ENCODE measurements at places on chromosomes 1 and 21.

- no peak for DNase-seq
Measured at GRCh38 chr1:201191653-201192260, 1.1 kb downstream of the IGFN1 start.

DNA sequence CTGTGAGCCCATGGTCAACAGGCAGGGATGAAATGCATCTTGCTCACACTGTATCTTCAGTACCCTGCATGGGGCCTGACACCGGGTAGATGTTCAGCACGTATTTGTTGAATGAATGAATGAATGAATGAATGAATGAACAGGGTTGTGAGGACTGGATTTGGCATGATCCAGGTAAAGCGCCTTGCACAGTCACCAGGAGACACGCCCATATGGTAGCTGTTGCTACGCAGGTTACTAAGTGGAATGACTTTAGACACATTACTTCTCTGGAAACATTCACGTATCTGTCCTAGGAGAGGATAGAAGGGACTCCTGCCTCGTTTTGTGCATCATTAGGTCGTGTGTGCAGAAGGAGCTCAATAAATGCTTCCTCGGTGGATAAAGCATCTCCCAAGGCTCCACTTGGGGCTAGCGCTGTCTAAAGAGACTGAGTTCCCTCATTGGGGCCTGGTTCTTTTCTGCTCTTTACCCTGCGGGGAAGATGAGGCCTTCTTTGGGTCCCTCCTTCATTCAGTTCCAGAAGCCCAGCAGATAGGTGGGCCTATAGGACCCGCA lies 54.2 kb downstream of the NDUFS5 start:
- no peak for DNase-seq

DNA sequence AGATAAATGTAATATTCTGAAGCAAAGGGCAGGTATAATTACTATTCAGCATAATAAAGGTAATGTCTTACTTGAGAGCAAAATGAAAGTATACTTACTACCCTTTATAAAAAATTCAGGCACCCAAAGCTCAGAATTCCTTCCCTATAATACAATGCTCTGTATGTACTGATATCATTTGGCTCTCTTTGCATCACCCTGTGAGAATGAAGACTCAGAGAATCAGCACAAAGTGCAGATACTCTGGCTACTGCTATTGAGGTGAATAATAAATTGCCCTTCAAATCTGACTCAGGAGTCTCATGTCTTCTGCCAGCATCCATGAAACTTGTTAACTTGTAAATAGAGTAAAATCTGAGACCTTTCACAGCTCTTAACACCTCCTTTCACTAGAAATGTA lies 108.5 kb upstream of the KCTD3 start:
- no peak for DNase-seq

DNA sequence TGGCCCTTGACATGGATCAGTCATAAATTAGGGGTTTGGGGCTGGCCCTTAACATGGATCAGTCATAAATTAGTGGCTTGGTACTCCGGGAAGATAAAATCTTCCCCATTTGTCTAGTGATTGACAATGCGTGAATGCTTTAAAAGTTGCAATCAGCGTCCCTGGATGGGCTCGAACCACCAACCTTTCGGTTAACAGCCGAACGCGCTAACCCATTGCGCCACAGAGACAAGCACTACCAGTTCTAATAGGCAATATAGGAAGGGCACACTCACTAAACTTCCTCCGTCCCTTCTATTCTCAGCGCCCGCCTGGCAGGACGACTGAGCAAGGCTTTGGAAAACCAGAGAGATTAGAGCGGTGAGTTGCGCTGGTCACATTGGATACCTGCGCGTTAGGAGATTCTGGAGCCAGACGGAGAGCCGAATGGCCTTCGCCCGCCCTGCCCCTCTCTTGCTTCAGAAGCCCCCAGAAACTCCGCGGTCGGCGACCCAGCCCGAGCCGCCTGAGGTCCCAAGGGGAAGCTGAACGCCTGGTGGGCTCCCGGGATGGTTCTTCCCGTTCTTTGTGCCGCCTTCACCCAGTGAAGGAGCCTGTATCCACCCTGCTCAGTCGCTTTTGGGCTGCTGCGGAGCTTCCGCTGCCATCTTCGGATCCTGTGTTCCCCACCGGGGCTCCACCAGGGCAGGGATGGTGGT lies 235.9 kb downstream of the FAM72C start:
- no peak for DNase-seq

- no peak for DNase-seq
Measured at GRCh38 chr1:36576551-36577110, 93.9 kb upstream of the CSF3R start.

- DNase-seq = no peak
Measured at GRCh38 chr21:45113543-45113942, 39.2 kb downstream of the ADARB1 start.

- DNase-seq = no peak
Measured at GRCh38 chr1:56817716-56818463, 1.3 kb downstream of the FYB2 start.

DNA sequence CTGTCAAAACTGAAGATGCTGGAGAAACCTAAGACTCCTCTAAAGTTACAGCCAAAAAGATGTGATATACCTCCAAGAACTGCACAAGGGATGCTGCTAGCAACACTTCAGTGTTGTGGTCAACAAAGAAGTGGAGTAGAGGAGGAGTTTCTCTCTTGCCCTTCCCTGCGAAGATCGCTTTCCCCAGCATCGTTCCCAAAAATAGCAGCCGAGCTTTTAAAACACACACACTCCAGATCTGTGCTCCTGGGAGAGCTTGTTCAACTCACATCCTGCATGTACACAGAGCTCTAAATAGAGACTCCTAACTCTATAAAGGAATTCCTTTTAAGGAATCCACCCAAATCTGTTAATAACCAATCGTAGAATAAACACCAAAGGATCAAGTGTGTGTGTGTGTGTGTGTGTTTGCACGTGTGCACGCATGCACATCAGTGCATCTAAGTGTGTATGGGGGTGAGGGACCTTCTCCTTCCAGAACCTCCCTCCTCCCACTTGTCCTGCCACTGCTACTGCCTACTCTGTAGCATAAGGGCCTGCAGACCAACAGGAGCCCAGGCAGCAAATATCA lies 58.5 kb downstream of the PSMG1 start:
- no peak for DNase-seq

- DNase-seq = no peak
Measured at GRCh38 chr1:106688446-106688845, 368.0 kb upstream of the PRMT6 start.

GRCh38 chr1:174815474-174815908 lies 184.3 kb upstream of the CACYBP start:
- DNase-seq = no peak

DNA sequence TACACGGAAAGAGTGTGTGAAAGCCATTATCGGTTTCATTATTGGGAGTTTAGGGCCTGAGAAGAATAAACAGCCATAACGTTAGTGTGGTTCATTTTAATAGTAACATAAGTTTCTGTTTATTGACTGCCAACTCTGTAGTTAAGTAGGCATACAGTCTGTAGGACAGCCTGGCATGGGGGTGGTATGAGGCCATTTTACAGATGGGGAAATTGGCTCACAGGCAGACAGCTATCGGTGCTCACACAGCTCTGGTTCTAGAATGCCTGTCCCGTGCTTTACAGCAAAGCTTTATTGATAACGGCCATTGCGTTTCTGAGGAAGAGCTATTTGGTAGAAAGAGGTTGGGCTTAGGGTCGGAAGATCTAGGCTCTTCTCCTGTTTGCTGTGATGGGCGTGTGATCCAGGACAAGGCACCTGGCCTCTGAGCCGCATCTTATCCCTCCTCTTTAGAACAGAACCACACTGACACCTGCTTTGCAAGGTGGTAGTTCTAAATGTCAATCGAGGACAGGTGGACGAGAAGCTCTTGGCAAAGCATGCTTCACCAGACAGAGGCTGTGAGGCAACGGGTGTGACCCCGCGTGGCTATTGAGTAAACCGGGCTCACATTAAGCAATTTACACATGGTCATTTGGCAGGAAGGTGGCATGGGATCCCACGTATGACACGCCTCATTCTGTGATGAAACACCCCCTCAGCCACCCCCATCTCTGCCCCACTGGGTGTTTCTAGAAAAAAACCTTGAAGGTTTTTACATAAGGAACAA lies 14.9 kb downstream of the ETS2 start:
- DNase-seq = no peak

GRCh38 chr1:56849750-56850149 lies 4.8 kb upstream of the C8A start:
- DNase-seq = no peak

GRCh38 chr1:159009287-159009686 lies 420 bp upstream of the IFI16 start:
- DNase-seq = no peak

DNA sequence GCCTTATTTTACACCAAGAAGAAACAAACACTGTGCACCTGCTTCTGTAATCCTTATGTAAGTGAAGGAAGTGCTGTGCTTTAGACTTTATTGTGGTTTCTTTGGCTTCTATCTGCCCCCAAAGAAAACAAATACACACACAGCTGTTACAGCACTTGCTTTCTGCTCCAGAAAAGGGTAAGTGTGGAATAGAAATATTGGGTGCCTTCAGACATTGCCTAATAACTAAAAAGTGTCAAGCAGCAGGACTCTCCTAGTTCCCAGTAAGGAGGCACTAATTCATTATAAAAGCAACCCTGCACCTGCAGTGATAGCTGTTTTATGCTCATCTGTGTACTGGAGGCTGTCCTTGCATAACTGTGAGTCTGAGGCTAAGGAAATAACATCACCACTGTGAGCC lies 23.4 kb upstream of the PRRX1 start:
- DNase-seq = no peak

GRCh38 chr1:7596126-7596965 lies 174.8 kb upstream of the VAMP3 start:
- no peak for DNase-seq

DNA sequence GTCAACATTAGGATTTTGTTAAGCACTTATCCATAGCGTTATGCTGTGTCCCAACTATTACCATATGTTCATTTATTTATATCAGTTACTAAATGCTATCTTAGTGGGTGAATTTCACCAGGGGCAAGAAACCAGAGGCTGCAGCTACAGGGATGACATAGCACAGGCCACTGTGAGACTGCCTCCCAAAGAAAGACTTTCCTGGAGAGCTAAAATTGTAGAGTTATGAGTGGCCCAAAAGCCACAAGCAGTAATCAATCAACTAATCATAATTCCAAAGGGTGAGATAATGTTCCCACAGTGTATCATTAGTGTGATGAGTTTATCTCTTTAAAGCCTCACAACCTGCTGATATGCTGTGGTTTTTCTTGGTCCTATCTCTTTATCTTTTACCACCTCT lies 3.8 kb upstream of the TGFB2 start:
- no peak for DNase-seq

DNA sequence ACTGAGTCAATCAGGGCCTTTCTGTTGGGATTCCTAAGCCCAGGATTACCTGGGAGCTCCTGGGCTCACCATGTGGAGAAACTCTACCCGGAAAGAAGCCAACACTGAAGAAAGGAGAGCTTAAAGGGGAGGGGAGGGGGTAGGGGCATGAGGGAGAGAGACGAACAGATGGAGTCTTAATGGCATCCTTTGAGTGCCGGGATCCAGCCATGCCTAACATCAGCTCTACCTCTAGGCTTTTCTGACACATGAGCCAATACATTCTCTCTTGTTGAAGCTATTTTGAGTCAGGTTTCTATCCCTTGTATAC lies 75.0 kb downstream of the NPHP4 start:
- DNase-seq = no peak

- DNase-seq = no peak
Measured at GRCh38 chr1:93749894-93750301, 68.3 kb upstream of the BCAR3 start.

- no peak for DNase-seq
Measured at GRCh38 chr1:38783640-38784229, 75.8 kb downstream of the RRAGC start.

- DNase-seq = no peak
Measured at GRCh38 chr1:9013819-9014218, 12.4 kb downstream of the SLC2A7 start.

DNA sequence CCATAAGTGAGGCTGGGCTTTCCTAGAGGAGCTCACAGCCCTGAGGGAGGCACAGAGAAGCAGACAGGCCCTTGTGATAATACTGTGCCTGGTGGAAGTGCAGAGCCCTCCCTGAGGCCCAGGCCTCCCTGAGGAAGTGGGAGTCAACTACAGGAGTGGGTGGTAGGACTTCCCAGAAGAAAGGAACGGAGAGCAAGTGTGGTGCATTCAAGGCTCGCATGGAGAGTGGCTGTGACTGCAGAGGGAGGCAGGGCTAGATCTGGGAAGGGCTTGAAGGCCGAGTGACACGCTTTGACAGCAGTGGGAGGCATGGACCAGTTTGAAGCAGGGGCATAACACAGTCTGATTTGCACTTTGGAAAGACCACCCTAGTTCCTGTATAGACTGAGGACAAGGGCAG lies 37.3 kb downstream of the AZIN2 start:
- no peak for DNase-seq

DNA sequence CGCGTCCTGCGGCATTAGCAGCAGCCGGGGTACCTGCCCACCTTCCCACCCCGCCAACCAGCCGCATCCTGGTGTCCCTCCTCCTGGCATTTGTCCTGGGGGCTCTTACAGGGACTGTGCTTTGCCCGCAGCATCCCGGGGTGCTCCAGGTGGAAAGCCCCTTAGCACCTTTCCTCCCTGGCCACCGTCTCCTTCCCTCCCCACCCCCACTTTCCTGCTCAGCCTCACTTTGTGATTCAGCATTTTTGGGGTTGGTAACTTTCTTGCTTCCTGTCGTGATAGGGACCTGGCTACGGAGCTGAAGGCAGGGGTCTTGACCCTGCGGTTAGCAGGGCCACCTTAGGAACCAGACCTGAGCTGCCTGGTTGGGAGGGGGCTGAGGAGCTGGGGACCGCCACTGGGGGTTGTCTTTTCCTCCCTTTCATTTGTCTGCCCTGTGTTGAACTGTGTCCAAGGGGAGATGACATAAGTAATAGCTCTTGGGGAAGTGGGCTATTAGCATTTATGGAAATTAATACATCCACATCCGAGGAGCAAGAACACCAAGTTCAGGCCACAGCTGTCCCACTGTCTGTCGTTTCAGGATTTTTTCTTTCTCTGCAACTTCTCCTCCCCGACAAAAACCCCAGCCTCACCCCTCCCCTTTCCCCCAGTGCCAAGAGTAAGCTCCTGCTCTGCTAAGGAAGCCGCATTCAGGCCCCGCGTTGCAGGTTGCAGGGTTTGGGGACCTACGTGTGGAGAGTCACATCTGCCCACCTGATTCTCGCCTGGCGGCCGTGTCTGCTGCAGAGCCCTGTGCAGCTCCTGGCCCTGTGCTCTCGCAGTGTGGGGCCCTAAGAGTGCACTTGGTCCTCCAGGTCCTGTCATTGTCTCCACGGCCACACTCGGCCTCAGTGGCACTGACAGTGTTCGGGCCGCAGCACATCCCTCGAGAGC lies 1.6 kb upstream of the NPHP4 start:
- no peak for DNase-seq

DNA sequence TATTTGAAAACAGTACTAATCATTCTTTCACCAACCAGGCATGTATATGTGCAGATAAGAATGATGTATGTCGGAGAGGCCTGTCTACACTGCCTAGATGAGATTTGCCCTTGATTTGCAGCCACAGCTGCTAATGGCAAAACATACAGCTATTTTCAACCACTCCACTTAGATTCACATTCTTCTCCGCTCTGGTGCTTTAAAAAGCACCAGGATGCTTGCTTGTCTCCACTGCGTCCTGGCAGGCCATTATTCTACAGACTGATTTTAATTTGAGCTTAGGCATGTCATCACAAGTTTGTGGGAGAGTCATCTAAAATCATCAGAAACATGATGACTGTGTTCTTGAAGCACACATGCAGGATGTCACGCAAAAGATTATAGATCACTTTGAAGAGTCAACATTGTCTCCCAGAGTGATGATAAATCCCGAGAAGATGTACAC lies 119.0 kb upstream of the NRIP1 start:
- no peak for DNase-seq

GRCh38 chr1:99146129-99146848 lies 118.0 kb upstream of the PLPPR4 start:
- DNase-seq = no peak

Measured in progenitor cell of endocrine pancreas (in vitro differentiated cells).